B cell (primary cell): ENCODE measurements at places on chromosomes 1 and 21.

GRCh38 chr1:221699577-221699976 is 42.3 kb downstream of the DUSP10 start:
- no peak for DNase-seq

- DNase-seq = no peak
Observed at GRCh38 chr1:162985816-162986435, 83.2 kb upstream of the RGS4 start.

DNA sequence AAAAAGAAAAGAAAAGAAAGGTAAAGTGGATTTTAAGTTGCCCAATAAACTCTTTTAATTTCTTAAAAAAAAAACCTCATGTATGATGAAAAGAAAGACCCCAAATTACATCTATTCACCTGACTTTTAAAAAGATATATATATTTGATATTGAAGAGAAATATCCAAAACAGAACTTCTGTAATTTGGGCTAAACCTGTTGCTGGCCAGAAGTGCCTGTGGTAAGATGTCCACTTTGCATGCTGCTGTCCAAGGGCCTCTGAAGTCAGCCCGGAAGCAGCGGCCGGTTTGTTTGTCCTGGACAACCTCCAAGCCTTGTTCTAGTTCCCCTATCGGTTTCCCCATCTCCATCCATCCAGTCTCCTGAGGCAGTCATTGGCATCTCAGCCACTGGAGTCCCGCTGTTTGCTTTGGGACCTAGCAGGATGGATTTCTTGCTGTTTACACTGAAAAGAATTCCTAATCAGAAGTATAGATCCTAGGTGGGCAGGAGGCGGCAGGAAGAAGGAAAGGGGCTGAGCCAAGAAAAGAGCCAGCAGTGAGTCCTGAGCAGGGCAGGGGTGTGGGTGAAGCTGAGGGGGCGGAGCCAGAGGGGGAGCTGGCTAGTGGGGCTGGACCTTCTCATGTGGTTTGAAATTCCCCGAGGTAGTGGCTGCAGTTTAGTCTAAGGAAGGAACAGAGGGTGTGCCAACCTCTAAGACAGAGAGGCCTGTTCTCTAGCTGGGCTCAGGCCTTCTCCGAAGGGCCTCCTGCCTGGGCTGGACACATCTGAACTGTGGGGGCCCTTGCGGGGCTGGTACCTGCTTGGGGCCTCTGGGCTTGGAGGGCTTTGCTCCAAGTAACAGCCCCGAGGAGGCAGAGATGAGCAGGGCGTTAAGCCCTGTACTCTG is 3.3 kb downstream of the NCMAP start:
- DNase-seq = no peak

- peak; percentile 91 for DNase-seq
Observed at GRCh38 chr1:231421971-231422797, at the start of gene EGLN1. Gene EGLN1, minus strand, starts transcription at chr1:231422287. Its CDS starts 399 bp downstream, at chr1:231421888.

DNA sequence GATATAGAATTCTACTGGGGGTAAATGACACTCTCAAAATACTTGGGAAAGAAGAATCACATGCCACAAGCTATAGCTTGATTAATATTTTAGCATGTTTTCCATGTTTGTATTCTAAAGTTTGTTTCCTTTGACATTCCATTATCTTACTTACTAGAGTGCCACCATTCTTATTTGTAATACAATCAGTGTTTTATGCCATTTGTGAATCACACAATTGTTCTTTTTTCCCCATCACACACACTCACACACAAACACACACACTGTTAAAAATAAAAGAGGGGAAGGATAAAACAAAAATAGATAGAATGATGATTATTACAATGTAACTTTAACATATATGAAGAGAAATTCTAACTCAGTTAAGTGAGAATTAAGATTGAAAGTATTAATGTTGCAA is 16.0 kb upstream of the TEKT2 start:
- no peak for DNase-seq

GRCh38 chr1:15195420-15196052 is 42.0 kb downstream of the TMEM51 start:
- no peak for DNase-seq

GRCh38 chr1:210360852-210361477 is 32.3 kb downstream of the HHAT start:
- DNase-seq = peak; percentile 23

DNA sequence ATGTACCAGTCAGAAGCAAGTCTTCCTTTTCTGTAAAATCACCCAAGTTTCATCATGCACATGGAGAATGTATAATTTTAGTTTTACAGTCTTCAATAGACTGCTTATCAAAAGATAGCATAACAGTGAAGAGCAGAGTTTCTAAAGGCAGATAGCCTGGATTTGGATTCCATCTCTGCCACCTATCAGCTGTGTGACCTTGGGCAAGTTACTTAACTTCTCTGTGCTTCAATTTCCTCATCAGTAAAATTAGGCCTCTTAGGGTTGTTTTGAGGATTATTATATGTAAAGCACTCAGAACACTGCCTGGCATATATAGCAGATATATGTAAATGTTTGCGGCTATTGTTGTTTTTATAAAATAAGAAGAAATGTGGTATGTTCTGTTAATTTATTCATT is 38.9 kb downstream of the PTGFRN start:
- no peak for DNase-seq

DNA sequence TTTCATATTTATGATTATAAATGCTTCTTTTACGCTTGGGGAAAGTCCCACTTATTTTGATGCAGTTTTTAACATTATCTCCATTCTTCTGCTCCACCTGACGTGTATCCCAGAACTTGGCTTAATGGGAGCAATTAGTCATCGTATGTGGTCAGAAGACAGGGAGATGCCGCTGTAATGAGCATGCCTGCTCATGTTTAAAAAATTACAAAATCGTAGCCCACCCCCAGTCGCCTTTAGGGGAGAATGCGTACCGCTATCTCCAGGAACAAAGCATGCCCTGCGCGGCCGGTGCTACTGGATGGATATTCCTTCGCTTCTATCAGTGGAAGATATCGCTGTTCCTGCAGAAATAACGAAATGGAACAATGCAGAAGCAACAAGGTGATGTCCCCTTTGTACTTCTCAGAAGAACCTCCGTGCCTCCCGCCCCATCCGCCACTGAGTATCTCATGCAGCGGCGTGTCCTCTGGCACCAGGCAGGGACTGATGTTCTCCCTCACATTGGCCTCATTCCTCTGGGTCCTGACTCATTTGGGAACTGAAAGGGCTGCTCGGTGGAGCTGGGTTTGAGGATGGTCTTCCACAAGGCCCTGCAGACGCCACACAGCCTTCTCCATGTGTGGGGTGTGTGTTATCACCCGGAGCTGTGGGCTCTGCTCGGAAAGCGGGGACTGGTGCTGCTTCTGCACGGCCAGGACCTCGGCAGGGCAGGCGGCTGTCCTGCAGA is 116.3 kb upstream of the COL6A1 start:
- DNase-seq = no peak

- DNase-seq = peak; percentile 75
Observed at GRCh38 chr1:87329526-87330056, 911 bp downstream of the LMO4 start.

DNA sequence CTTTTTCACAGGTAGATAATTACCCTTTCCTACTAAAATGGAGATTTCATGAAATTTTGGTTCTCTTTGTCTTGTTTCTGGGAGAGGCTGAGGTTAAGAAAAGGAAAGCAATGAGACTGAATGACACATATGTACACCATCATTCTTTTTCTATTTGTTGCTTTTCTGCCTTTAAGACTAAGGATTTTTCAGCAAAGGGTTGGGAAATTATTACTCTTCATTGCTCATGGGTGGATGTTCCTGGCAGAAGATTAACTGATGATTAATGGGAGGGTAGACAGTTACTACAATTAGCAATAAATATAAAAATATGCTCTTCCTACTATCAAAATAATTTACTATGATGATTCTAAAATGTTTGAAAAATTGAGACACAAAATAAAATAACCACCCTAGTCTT is 316.5 kb upstream of the USP24 start:
- no peak for DNase-seq

GRCh38 chr1:37469386-37469785 is 5.0 kb upstream of the ZC3H12A start:
- no peak for DNase-seq

DNA sequence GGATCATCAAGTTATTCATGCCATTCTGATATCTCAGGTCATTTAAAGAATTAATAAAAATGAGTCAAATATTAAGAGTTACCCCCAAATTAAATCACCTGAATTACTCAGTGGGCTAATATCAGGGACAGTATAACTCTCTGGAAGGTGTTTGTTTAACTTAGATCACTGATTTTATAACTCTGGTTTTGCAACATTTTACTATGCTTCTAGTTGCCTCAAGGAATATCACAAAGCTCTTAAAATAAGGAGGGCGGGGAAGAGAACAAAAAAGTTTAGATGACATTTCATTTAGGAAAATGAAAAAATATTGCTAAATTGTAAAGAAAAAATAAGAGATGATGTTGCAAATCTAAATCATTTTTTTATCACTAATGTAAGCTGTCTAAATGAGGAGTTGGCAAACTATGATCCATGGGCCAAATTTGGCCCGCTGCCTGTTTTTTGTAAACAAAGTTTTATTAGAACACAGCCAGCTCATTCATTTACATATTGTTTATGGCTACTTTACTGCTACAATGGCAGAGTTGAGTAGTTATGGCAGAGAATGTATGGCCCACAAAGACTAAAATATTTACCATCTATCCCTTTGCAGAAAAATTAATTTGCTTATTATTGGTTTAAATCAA is 31.9 kb upstream of the SLC19A2 start:
- no peak for DNase-seq

DNA sequence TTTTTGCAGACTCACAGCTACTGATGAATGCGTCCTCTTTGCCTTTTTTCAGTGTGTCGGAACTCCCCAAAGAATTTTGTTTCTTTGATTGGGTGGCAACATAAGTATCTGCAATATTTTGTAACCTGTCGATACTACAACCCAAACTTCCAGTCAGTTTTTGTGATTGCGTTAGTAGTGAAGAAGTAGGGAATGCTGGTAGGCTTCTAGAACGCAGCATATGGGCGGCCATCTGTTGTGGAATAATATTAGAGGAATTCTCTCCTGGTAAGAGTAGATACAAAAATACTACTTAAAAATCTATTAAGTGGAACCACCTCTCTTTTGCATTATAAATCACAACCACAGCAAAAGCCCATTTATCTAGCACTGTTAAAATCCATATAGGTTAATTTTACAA is 107.4 kb downstream of the LYST start:
- no peak for DNase-seq

DNA sequence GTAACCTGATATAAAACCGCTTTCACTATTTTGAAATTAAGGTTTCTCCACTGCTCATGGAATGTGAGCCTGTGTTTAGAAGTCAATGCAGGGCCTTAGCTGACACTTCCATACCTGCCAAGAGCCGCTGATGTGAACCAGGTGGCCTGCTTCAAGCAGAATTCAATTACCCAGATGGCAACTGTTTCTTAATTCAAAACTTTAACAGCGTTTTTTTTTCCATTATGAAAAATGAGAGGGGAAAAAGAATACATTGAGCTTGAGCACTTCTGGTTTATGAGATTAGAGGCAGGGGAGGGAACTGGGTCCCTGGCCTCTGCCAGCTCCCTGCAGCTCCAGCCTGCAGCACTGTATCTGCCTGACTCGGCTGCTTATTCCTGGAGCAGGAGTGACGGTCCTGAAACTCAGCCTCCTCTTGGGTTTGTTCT is 7.7 kb upstream of the ATP1A1 start:
- DNase-seq = no peak

DNA sequence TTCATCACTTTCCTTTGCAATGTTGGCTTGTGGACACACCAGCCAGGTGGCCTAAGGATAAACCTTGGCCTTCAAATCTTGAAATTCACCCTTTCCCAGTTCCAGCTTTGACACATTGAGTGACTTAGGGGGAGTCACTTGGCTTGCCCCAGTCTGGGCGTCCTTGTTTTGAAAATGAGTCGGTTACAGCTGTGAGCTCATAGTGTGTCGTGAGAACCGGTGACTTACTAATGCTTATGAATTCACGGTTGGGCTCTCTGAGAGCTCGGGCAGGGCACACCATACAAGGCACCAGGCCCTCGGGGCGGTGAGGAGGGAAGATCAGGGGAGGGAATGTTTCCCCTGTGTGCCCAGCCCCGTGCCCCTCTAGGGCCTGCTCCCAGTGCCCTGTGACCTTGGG is 126.9 kb upstream of the TMPRSS2 start:
- no peak for DNase-seq

- no peak for DNase-seq
Observed at GRCh38 chr1:244092964-244093638, 42.0 kb downstream of the ZBTB18 start.

- no peak for DNase-seq
Observed at GRCh38 chr1:92503926-92504285, 17.2 kb upstream of the GFI1 start.

DNA sequence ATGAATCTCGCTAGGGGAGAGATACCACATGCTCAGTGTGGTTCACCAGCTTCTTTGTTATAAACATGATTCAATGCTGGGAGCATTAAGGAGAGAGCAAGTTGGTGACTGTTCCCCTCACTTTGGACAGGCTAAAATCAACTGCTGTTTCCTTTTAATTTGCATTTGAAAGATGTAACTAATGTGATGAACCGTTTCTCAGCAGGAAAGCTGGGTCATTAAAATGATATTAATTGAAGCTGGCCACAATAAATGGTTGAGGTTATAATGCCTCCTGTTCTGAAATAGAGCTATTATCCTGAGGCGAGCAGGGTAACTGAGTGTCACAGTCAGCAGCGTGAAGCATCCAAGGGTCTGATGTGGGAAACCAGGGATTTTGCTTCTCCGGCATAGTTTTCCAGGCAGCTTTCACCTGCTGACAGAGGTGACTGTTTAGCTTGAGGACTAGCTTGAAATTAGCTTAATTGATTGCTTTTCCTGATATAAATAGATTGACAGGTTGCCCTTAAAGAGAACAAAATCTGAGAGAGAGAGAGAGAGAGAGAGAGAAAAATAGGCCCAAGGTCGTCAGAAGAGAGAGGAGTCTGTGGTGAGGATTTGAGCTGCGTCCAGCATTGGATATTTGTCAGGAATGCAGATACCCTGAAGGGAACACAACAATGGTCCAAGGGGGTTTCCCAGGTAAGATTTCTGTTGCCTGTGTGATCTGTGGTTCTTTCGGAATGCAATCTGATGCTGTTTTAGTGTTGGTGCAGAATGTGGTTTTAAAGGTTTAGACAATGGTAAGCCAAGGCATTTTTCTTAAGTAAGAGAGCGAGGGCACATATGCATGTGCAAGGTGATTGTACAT is 209.7 kb downstream of the PATJ start:
- DNase-seq = no peak

DNA sequence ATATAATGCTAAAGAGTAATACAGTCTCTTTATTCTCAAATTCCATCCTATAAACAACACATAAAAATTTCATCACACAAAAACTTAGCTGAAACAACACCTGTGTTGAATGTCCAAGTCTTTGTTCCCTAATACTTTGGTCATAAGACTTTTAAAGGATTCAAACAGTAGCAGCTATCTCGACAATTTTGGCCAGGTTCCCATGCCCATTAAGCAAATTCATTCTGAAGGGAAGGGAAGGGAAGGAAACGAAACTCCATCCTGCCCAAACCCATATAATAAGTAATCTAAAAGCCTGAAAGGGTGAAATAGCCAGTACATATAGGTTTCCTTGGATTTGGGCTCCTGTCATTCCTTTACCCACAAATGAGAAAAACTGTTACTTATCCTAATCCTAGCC is 7.5 kb downstream of the IVNS1ABP start:
- no peak for DNase-seq

- DNase-seq = no peak
Observed at GRCh38 chr1:101005183-101005582, 20.4 kb downstream of the DPH5 start.

GRCh38 chr1:12661606-12662219 is 17.8 kb downstream of the AADACL4 start:
- DNase-seq = no peak
